ENCODE measurements at places on chromosomes 13 and 19.
A peak's percentile ranks its signal among the peaks of the same experiment; 100 is the strongest.

DNA sequence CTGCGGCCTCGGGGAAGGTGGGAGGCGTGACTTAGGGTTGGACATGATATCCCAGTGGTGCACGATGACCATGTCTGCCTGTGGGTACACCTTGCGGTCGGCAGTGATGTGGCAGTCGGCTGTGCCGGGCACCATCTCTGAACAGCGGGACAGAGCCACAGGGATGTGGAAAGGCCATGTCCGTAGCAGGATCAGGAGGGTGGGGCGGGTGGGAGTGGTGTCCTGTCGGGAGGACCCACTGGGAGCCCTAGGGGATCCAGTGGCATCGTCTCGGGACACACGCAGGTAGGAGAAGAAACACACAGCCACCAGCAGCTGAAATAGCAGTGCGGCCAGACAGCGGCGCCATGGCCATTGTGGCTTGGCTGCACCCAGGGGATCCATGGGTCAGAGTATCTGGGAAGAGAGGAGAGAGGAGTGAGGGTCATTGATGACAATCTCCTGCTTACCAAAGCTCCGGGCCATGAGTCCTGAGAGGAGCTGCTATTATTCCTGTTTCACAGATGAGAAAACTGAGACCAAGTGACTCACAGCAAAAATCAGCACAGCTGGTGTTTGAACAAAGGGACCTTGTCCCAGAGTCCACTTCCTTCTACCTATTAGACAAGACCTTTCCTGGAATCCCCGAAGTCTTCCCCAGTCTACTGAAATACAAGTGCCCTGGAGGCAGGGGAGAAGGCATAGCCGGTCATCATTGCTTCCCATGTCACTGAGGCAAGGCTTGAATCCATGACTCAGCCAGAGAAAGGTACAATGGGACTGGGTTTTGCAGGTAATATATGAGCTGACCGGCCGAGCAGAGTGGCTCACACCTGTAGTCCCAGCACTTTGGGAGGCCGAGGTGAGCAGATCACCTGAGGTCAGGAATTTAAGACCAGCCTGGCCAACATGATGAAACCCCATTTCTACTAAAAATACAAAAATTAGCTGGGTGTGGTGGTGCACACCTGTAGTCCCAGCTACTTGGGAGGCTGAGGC lies 5.2 kb upstream of the FUT6 start:
- no peak for DNase-seq

DNA sequence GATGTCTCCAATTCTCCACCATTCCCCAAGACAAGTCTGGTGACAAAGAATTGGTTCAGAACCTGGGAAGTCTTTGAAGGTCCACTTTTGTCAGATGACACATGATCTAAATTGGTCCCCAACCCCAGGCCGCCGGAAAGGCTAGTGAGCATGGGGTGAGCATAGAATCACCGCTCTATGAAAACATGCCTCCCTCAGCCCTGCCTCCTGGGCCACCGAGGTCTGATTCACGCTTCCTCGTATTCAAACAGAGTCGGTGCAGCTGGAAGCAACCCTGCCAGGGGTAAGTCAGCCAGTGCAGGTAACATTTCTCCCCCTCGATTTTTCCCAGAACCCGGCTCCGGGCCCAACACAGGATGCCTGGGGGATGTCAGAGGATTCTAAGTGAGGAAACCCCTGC lies 33.9 kb upstream of the KLF2 start:
- peak; percentile 80 for DNase-seq

- DNase-seq: peak; percentile 81
Observed at GRCh38 chr19:55005684-55006488, 32.2 kb downstream of the GP6 start.

GRCh38 chr13:81409284-81409683 lies 1068.4 kb upstream of the SPRY2 start:
- DNase-seq: no peak

DNA sequence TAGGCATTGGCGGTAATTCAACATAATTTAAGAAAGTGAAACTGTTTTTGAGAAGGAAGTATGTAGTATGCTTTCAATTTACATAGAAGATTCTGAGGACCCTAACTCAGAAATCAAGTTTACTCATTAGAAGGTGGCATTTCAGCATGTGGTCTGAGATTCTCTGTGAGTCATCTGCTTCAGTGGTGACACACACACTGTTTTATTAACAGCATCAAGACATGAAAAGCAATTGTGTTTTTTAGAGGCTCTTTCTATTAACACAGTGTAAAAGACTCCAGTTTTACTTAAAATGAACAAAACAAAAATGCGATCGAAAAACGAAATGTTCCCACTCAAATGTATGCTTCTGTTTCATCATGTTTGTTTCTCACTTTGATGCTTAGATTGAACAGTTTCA lies 802.1 kb upstream of the SLITRK6 start:
- no peak for DNase-seq

GRCh38 chr19:47573071-47574026 lies at the start of gene ZNF541:
Gene ZNF541, minus strand, starts transcription at chr19:47573148. Its CDS starts 17,292 bp downstream, at chr19:47555856.
- DNase-seq: no peak

DNA sequence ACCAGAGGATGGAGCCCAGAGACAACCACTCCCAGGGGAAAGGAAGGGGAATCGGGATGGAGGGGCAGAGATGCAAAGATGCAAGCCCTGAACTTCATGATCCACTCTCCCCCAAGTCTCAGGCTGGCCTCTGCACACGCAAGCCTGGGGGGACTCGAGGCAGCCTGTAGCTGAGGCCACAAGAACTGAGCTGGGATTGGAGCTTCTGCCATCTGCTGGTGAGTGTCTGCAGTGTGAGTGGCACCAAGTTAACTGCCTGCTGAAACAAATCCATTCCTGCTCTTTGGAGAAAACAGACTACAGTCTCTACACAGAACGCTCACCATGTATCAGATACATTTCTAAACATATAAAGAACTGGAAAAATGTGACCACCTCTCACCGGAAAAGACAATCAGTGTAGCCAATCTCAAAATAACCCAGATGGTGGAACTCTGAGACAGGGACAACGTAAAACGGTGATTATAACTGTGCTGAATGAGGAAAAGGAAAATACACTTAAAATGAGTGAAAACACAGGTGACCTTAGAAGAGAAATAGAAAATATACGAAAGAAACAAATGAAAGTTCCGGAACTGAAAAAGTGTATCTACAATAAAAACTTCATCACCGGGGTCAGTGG lies 62.1 kb downstream of the KLF2 start:
- DNase-seq: peak; percentile 78

- no peak for DNase-seq
Observed at GRCh38 chr13:99133230-99133629, 67.4 kb upstream of the UBAC2 start.

DNA sequence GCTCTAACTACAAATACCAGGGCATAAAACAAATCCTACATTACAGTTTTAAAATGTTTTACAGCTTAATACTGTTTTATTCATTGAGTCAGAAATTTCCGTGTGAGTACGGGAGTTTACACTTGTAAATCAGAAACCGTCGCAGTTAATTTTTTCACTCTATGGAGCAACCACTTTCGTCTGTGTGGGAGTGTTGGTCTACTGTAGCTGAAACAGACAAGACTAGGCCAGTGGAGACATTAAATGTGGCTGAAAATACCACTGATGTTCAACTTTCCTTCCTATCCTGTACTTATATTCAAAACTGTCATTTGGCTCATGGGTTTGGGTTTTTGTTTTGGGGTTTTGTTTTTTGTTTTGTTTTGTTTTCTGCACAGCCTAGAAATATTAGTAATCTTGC lies 268.7 kb downstream of the DCT start:
- no peak for DNase-seq

GRCh38 chr13:45915686-45916439 lies 64.3 kb upstream of the SIAH3 start:
- no peak for DNase-seq

GRCh38 chr19:36819130-36819630 lies 19.0 kb downstream of the ZNF790 start:
- DNase-seq: peak; percentile 2

DNA sequence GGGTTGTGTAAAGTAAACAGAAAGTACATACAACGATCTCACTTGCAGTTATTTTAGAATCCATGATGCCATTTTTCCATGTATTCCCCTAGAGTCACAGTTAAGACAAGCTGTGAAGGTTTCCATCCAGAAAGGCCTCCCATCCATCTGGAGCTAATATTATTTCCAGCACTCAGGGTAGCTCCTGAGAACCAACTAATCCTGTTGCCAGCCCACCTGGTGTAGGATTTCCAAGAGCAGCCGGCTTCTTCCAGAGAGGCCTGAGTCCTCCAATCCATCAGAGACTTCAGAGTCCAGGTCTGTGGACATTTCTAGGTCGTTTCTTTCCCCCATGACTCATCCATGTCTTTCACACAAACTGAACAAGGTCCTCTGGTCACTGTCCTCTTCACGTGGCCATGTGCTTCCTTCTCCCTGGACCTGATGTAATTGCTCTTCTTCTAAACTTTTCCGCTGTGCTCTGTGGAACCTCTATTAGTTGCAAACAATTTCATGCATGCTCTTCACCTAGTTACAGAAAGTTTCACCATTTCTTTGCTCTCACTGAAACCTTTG lies 270.3 kb upstream of the TMTC4 start:
- no peak for DNase-seq

- DNase-seq: no peak
Observed at GRCh38 chr13:74461011-74461410, 326.8 kb upstream of the KLF12 start.

DNA sequence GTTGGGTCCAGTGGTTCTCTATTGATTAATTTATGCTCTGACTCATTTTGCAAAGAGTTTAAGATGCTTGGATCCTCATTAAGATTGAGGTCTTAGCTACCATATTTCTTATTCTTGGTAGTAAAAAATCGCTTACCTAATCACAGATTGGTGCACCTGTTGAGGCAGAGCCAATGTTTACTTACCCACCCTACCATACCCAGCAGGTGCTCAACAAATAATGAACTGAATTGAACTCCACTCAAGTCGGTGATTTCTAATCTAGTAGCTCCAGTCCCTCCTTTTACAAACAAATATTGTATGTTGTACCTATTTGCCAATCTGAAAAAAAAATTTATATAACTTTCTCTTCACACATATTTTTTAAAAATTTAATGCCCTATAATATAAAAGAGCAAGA lies 361.0 kb downstream of the FGF14 start:
- no peak for DNase-seq

- peak; percentile 76 for DNase-seq
Observed at GRCh38 chr13:34207334-34207733, 389.4 kb downstream of the RFC3 start.

DNA sequence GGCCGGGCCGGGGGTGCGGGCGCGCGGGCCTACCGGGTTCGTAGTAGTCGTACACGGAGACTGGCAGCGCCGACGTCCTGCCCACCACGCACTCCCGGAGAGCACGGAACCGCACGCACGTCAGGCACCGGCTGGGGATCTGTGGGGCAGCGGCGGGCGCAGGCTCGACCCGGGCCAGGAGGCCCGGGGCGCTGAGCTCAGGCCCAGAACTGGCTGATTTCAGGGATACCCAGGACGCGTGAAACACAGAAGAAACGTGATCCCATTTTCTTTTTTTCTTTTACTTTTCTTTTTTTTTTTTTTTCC lies 9.0 kb downstream of the F2RL3 start:
- DNase-seq: peak; percentile 56

DNA sequence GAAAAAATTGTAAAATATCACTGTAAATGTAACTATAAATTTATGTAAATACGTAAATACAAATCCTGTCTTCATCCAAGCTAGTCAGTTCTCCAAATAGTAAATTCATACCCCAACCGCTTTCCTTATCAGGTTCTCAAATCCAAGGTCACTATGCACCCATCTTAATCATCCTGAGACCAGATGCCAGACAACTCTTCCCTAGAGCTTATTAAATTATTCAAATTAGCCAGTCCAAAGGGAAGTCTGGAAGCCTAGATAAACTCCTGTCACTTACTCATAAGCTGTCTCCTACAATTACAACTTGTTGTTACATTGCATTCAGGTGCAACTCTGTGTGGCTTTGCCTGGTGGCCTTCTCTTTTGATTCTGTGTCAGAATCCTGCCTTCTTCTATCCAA lies 836.1 kb upstream of the PCDH20 start:
- DNase-seq: no peak

- no peak for DNase-seq
Observed at GRCh38 chr13:114145722-114146121, 13.3 kb upstream of the RASA3 start.

GRCh38 chr13:43880926-43881325 lies 1.2 kb downstream of the LACC1 start:
- DNase-seq: no peak

DNA sequence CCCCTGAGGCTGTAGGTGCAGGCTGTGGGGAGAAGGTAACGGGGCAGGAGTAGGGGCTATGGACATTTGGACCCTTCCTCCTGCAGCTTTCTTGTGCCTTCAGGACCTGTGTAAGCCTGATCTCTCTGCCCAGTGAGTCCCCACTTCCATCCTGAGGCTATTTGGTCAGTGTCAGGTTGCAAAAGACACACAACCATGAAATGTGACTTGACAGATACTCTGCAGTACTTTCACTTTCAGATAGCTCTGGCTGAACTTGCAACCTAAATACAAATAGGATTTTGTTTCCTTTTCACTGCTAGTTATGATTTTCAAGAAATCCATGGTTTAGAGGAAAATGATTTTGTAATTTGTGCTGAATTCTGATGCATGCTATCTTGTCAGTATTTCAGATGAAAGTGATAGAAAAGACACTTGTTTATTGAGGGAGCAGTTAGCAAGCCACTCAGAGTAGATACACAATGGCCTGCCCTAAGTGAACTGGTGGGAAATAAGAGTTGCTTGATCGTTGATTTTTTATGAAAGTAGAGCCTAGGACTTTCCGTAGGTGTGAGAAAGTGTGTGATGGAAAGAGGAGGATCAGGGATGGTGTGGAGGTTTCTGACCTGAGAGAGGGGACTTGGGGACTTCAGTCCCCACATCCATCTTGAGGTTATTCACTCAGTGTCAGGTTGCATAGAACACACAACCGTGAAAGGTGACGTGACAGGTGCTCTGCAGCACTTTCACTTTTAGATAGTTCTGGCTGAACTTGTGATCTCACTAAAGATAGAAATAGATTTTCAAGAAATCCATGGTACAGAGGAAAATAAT lies 18.1 kb upstream of the EID2 start:
- no peak for DNase-seq

DNA sequence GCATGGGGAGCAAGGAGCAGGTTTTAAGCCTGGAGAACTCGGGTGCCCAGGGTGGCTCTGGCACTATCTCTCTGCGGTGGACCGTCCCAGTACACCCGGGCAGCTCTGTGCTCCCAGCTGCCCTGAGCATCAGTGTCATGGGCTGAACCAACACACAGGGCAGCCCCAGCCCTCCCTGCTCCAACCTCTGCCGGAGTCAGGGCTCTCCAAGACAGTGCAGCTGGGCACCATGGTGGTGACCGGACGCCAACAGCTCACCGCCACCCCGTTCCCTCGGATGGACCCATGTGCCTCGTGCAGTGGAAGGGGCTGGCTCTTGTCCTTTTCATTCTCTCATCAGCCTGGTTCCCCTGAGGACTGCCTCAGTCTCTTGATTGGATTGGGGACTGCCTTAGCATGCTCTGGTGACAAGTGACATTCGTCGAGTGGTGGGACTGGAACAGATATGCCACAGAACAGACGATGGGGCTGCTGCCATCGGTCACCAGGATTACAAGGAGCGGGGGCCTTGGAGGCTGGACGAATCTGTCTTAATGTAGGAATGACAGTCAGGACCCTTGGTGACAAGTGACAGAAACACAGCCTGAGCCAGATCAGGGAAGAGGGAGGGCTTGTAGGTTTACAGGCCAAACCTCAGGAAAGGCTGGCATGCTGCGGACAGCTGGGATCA lies 25.7 kb upstream of the VSTM2B start:
- no peak for DNase-seq

- peak; percentile 85 for DNase-seq
Observed at GRCh38 chr13:112587212-112587763, 665 bp downstream of the TUBGCP3 start.

- no peak for DNase-seq
Observed at GRCh38 chr19:13297023-13297422, 146.8 kb downstream of the IER2 start.

- DNase-seq: no peak
Observed at GRCh38 chr19:40244579-40245317, 18.3 kb upstream of the CCNP start.

Measured in lung microvascular endothelial cell (primary cell).